ENCODE measurements at places on chromosomes 11 and 22.
A peak's percentile ranks its signal among the peaks of the same experiment; 100 is the strongest.

GRCh38 chr22:36753916-36754315 lies 22.0 kb downstream of the IFT27 start:
- no peak for DNase-seq

- DNase-seq, result no peak
Measured at GRCh38 chr11:2846056-2846455, 39.5 kb downstream of the CDKN1C start.

DNA sequence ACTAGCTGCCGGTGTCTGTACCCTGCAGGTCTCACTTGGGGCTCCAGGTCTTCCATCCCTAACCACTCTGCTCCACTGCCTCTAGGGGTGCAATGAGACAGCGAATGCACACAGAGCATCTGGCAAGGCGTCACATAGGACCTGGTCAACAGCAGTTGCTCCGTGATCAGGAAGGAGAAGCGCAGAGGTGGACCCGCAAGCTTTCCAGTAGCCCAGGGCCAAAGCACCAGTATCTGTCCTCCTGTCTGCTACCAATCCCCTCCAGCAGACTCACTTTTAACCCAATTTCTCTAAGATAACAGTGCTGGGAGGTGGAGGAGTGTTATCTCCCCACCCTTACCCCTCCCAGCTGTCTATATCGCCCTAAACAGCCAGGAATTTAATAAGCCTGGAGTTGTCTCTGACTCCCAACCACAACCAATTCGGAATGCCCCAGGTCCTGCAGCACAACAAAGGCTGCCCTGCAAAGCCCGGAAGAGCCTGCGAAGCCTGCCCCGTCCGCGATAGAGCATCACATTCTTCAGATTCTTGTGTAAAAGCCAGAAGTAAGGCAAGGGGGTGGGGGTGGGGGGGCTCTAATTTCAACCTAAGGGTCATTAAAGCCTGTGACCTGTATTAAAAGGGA lies 19.3 kb downstream of the MYH9 start:
- no peak for DNase-seq

- DNase-seq, result no peak
Measured at GRCh38 chr11:75721852-75722668, 4.4 kb downstream of the MOGAT2 start.

DNA sequence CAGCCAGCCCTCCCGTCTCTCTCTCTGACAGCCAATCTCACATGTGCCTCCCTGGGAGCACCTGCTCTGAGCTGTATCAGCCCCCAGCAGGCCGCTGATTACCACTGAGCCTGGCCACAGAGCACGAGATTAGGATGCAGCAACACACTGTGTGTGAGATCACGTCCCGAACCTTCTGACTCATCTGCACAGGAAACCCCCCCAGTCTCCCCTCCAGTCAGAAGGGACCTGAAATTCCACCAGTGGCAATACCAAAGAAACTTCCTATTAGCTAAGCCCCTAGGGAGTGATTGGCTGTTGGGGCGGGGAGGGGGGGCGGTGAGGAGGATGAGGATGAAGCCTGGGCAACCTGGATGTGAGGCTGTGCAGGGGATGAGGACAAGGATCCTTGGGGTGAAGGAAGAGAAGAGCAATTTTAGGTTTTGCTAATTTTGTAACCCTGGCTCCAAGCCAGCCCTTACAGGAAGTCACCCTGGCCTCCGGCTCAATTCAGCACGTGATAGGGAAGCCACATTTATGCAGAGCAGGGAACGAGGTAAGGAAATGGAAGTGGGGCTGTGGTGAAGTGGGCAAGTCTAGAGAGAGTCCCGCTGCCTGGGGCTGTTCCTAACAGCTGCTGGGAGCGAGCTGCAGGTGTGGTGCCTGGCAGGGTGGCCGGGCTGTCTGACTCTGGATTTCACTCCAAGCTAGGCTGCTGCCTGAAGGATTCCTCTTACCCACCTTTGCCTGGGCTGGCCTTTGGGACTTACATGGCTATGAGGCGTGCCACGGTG lies 1.9 kb downstream of the SLC43A3 start:
- peak; percentile 98 for DNase-seq

DNA sequence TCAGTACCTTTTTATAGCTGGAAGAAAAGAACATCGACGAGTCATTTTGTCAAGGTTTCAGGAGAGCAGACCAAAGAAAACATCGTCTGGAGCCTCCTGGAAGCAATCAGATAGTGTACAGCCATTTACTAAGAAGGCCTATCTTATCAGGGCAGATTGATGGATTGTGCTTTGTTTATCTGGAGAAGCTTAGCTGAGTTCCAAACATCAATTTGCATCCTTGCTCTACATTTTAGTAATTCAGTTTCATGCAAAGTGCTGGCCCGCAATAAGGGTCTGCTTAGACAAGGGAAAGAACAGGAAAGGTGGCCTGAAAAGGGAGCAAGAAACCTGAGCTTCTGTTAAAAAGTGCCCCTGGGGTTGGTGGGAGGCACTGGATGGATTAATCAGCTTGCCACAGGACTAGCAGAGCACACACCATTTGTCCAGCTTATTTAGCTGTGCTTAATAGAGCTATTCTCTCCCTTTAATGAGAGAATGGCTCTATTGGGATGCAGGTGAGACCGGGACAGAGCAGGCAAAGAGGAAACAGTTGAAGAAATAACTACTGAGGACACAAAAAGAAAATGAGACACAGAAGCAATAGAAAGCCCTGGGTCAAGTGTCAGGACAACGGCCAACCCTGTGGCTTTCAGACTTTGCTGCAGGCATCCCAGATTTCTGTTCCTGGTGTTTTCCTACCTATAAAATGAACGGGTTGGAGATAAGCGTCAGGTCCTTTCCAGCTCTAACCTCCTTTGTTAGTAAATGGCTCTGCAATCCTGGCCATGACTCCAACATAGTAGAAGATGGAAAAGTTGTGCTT lies 122.1 kb upstream of the TTC12 start:
- DNase-seq, result no peak

- no peak for DNase-seq
Measured at GRCh38 chr22:21856868-21857267, 10.6 kb downstream of the MAPK1 start.

GRCh38 chr11:111105566-111105965 lies 140.0 kb upstream of the POU2AF2 start:
- no peak for DNase-seq

GRCh38 chr22:49550141-49550430 lies 277.6 kb downstream of the BRD1 start:
- DNase-seq, result no peak

GRCh38 chr11:8127447-8127846 lies 41.4 kb downstream of the RIC3 start:
- DNase-seq, result no peak

DNA sequence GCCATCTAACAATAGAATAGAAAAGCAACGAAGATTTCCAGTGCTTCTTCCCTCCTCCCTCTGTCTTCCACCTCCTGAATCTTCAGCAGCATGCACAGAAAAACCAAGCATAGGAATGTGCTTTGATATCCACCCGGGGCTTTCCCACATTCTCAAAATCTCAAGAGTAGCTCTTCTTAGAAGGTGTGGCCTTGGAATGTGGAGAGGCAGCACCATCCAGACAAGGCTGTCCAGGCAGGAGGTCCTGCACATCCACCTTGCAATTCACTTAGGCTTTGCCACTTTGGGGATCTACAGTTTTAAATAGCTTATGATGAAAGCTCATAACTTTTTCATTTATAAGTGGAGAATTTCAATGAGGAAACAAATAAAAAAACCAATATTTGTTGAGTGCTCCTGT lies 72.9 kb downstream of the KIRREL3 start:
- no peak for DNase-seq

- no peak for DNase-seq
Measured at GRCh38 chr11:114081641-114082414, 22.3 kb downstream of the ZBTB16 start.

- DNase-seq, result no peak
Measured at GRCh38 chr11:74288161-74288560, 23.3 kb downstream of the P4HA3 start.

DNA sequence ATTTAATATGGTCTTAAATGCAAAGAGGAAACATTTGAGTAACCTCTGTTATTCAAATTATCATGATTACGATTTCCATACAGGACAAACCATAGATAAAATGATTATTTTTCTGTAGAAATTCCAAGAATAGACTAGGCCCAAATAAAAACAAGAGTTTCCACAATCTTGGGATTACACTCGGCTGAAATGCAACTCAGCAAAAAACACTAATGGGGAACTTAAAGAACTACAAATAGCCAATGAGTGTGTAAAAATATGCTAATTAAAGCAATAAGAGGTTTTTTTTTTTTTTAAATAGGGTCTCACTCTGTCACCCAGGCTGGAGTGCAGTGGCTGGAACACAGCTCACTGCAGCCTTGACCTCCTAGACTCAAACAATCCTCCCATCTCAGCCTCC lies 10.5 kb upstream of the PRRG4 start:
- no peak for DNase-seq

DNA sequence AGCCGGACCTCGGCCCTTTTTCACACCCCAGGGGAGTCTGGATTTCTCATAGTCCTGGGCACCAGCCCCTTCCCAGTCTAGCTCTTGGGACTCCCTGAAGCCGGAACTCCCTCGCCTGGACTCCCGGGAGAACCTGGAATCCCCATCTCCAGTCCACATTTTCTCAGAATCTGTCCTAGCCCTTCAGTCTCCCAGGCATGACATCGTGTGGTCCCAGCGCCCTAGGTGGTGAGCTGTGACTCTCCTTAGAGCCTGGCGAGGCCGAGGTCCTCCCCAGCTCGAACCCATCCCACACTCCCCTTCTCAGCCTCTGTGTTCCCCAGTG lies 673 bp upstream of the DUSP18 start:
- DNase-seq, result no peak

GRCh38 chr11:122398167-122398566 lies 257.4 kb upstream of the UBASH3B start:
- DNase-seq, result no peak

- no peak for DNase-seq
Measured at GRCh38 chr11:68311160-68312116, 953 bp upstream of the LRP5 start.

DNA sequence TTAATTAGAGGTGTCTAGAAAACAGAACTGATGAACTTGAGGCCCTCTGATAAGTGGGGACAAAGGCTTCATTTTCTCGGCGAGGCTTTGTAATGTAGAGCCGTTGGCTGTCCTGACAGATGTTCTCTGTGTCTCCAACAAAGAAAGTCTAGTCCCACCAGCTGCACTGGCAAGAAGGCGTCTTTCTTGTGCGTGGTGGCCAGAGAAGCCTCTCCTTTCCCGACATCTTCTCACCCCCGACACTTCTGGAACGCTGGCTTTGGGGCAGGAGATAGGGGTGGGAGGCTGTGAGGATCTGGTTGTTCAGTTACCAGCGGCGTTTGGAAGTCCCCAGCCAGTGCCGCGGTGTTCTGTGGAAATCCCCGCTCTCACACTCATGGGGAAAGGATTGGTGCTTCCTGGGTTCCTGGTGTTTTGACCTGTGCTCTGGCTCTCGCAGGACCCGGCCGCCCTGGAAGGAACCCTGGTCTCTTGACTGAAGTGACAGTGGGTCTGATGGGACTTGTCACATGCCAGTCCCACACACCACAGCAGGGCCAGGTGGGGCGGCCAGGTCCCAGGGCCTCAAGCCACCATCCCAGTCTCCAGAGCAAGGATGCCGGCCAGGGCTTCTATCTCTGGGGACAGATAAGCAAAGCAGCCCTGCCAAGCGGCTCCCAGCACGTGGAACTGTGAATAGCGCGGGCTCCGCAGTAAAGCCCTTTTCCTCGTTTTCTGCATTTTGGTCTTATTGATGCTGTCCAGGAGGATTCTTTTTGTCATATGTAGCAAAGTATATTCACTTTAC lies 23.2 kb downstream of the FADS2 start:
- no peak for DNase-seq

DNA sequence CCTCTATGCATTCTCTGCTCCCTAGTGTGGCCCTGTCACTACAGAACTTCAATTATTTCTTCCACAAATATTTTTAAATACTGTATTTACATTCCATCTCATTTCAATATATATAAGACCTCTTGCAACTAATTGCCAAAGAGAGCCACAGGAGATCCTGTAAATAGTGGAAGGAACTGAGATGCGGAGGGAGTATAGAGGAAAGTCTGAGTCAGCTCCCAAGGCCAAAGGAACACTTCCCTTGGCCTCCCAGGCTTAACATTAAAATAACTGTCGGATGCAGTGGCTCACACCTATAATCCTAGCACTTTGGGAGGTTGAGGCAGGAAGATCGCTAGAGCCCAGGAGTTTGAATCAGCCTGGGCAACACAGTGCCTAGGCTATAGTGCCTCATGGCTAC lies 31.2 kb downstream of the RBFOX2 start:
- no peak for DNase-seq

- DNase-seq, result no peak
Measured at GRCh38 chr11:44988981-44989635, 38.4 kb upstream of the TP53I11 start.

GRCh38 chr11:134101282-134101681 lies 32.4 kb downstream of the JAM3 start:
- DNase-seq, result no peak

DNA sequence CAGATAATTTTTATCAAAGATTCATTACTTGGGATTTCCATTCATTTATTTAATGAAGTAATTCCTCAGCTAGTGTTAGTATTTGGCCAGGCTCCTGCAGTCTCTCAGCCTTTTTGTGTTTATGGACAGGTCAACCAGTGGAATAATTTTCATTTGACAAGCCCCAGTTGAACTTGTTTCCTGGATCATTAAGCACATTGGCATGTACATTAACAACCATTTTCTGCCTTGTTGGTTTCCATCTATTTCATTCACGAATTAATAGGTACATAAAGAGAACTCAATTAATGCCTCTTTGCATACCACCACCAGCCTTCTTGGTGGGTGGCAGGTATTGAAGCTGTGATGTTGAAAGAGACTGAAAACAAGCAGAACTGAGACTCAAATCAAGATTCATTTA lies 745.2 kb downstream of the KCNA4 start:
- no peak for DNase-seq

DNA sequence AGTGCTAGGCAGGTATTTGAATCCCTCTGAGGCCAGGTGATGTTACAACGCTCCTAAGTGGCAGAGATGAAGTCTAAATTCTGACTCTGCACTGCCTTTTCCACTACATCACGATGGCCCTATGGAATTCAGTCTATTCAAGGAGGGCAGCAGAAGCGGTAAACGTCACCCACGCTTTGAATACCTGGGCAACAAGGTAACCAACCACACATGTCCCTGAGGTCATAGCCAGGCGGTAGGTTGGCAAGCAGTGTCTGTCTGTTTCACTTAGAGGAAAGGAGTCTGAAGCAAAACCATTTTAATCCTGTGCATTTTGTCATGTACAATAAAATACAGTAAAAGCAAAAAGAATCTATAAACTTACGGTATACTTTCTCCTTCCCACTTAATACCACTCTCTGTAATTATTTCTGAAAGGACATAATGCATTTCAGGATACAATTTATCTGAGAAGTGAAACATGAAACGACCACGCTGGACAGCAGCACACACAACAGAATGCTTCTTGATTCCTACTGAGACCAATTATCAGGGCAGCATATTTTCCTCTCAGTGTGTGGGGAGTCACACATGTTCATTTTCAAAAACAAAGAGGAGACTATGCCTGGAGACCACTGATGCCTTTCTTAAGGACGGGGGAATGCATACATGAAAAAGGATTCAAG lies 51.3 kb downstream of the PRDM10 start:
- no peak for DNase-seq

GRCh38 chr11:126335463-126335760 lies 20.1 kb upstream of the ST3GAL4 start:
- DNase-seq, result no peak
